ENCODE measurements at places on chromosomes 1 and 21.
A peak's percentile ranks its signal among the peaks of the same experiment; 100 is the strongest.

DNA sequence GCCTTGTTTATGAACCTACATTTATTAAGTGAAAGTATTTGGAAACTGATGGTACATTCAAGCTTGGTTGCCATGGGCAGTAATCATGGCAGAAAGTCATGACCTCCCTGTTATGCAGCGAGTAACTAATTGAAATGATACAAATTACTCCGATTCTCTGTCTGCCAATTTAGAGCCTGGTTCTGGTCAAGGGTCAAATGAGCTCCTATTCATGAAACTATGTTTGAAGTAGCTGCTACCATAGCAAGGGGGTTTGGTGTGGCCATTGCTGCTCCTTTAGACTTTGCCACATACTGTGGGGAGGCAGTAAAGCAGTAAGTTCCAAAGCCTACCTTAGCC, 187.2 kb upstream of the FOXD3 start:
- no peak for DNase-seq

DNA sequence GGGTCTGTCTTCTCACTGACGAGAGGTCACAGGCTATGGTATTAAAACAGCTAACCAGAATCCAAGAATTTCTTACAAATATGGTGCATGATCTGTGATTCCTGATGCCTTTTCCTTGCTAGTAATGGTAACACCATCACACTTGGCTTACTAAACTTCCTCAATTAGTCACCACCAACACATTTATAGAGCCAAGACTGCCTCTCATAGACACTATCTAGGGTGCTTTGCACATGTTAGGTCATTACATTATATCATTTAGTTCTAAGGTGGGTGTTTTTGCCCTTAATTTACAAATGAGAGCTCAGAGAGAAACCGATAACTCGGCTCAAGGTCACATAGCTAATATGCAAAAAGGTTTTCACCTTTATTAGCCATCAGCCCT, 8.7 kb downstream of the KIF21B start:
- no peak for DNase-seq

DNA sequence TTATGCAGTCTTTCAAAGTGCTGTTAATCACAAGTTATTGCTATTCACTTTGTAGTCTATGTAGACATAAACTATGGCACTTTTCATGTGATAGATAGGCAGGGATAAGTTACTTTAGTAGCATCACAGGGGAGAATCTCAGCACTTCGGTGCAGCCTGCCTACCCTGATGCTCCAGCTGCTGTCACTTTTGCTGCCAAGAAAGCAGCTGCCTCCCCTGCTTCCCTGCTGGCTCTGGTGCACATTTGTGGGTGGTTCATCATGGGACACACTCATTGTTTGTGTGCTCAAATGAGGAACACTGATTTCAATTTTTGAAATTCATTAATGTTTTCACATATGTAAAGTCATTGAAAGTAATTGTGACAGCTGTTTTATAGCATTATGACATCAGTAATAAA, 272.6 kb downstream of the S1PR1 start:
- no peak for DNase-seq

DNA sequence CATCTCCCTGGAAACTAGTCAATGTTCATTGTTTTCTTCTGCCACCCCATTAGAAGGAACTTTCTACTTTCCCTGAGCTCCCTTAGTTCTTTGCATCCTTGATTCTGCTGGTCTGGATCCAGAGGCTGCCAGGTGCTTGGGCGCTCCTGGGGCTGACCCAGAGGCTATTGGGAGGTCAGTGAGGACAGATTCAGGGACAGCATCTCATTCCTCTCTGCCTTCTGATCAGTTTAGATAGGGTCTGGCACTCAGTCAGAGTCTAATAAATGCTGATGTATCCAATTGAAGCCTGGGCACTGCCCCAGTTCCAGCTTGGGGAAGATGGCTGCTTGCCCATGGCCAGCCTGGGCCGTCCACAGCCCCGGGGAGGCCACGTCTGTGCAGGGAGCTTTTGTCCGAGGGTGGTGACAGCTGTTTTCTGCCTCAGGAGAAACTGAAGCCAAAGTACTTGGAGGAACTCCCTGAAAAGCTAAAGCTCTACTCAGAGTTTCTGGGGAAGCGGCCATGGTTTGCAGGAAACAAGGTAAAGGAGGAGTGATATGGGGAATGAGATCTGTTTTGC, 2.3 kb downstream of the GSTM1 start:
- no peak for DNase-seq

DNA sequence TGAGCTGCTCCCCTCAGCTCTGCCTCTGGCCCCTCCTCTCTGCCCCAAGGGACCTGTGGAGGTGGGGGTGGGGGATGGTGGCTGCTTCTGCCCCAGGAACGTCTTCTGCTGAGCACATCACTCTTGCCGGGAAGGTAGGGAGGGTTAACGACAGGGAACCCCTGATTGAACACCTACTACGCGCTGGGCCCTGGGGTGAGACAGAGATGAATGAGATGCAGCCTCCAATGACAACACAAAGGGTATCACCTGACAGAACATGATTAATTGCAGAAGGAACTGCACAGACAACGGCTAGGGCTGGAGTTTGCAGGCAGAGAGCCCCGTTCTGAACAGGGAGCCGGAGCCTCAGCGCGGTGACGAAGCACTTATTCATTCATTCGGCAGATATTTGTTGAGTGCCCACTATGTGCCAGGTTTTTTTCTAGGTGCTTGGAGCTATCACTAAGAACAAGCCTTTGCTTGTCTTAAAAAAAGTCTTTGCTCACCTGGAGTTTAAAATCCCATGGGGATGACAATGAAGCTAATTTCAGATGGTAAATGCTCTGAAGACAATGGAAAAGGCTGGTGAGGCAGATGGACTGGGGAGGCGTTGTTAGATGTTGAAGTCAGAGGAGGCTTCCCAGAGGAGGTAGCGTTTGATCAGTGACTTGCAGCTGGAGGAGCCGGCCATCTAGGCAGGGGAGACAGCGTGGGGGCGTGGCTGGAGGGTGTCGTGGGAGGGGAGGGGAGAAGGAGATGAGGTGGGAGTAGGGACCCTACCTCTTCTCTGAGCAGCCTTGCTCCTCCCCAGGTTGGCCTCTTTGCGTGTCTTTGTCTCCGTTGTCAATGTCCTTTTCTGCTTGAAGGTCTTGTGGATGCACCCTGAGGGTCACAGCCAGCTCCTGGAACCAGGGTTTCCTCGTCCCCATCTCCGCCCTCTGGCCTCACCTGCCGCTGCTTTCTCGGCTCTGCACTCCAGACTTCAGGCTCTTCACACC, 103.1 kb upstream of the CSF3R start:
- DNase-seq: no peak

DNA sequence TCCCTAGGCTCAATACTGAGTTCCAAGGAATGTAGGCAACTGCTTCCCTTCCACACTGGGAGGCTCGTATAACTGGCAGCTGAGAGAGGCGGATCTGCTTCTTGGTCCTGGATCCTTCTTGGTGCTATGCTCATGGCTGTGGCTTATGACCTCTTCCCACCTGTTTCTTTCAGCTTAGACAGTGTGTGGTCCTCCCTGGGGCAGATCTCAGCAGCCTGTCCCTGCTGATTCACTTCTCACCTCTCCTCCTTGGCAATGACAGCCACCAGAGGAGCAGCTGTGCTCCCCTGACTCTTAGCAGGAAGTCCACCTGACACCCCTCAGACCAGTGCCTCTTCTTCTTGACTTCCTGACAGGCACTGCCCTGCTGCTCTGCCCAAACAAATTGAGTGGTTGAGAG, 75.1 kb upstream of the PTGFRN start:
- no peak for DNase-seq

DNA sequence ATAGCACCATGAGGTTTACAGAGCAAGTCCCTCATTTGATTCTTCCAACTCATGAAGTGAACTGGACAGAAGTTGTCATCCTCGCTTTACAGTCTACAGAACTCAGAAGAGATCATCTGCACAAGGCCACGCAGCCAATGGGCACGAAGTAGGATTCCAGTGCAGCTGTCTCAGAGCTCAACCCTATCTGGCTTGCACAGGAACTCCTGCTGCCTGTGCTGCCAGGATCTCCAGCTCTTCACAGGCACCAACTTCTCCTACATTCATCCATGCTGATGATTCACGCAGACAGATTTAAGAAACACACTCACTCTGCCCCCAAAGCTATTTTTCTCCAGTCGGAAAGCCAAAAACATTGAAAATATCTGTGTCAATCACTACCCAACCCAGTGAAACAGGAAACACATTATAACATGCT, 157.0 kb downstream of the RERE start:
- no peak for DNase-seq

DNA sequence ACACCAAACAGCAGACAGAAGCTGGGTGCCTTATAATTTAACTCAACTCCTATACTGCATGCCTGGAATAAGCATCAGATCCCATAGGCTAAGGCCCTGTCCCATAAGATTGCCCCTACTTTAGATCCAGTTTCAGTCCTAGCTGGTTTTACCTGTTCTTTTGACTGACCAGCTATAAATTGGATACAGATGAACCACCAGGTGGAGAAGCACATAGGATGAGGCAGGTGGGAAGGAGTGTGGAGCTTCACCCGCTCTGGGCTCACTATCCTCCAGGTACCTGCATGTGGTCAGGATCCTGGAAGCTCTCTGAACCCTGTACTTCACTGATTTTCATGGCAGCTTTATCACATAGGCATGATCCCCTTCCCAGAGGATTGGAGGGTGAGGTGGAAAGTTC, 51.3 kb downstream of the MAST2 start:
- no peak for DNase-seq

- no peak for DNase-seq
Observed at GRCh38 chr1:84605157-84605556, 30.9 kb upstream of the CTBS start.

GRCh38 chr1:85952460-85952859, 204.1 kb downstream of the COL24A1 start:
- no peak for DNase-seq

- DNase-seq: no peak
Observed at GRCh38 chr1:212959266-212960220, 9.2 kb downstream of the VASH2 start.

DNA sequence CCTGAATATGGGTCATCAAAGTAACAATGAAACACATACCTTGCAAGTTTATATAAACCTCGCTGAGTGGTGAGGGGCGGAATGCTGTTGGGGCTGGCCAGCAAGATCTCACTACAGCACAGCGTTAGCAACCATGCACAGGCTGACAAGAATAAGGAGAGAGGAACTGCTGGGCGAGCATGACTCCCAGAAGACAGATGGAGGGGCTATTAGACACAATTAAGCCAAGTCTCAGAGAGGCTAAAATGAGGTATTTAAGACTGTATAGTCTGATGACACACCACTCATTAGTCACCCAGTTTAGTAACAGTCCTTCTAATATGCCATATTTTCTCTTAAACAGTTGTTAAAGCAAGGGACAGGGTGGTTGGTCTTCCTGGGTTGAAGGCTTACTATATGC, 340.2 kb upstream of the NR5A2 start:
- DNase-seq: no peak

DNA sequence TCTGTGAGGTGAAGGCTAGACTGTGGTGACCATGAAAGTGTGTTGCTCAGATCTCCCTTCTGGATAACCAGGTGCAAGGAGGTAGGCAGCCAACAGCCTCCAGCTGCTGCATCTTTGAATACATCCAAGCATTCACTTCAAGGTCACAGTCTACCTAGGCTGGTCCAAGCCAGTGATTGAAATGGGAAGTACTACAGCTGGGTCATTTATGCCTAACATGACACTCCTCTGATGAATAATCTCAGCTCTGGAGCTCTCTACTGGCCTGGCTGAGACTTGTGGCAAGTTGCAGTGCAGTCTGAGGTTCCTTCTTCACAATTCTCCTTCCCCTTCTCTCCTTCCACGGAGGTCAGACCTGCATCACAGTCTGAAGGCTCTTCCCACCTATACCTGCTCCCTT, 35.0 kb upstream of the ARHGAP29 start:
- DNase-seq: no peak

GRCh38 chr1:68145418-68146126, 86.8 kb downstream of the WLS start:
- DNase-seq: no peak

DNA sequence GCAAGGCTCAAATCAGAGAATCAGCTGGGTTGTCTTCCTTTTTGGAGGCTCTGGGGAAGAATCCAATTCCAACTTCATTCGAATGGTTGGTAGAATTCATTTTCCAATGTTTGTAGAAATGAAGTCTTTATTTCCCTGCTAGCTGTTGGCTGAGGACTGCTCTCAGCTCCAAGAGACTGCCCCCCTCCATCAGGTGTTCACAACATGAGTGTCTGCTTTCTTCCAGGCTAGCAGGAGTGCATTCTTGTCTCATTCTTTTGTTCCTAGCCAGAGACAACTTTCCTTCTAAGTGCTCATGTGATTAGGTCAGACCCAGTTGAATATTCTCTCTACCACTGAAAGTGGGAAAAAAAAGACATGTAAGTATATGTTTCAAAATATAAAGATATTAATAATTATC, 95.2 kb downstream of the HLX start:
- DNase-seq: no peak

GRCh38 chr1:150809651-150810050, 1.6 kb upstream of the CTSK start:
- DNase-seq: no peak

DNA sequence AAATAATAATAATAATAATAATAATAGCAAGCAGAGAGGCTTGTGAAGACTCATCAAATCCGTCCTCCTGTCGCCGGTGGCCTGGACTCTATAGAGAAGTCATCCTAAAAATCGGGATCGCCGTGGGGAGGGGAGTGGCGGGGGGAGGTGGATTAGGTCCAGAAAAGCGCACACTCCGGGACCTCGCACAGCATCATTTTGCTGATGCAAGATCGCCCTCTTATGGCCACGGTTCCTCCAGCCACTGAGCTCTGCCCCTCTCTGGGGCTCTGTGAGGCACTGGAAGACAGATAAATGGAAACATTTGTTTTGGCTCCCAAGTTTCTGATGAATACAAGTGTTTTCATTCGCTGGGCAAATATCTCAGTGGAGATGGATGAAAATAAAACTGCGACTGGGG, 612.0 kb downstream of the MATN1 start:
- DNase-seq: peak; percentile 3

- no peak for DNase-seq
Observed at GRCh38 chr1:105785021-105785420, 1271.5 kb upstream of the PRMT6 start.

DNA sequence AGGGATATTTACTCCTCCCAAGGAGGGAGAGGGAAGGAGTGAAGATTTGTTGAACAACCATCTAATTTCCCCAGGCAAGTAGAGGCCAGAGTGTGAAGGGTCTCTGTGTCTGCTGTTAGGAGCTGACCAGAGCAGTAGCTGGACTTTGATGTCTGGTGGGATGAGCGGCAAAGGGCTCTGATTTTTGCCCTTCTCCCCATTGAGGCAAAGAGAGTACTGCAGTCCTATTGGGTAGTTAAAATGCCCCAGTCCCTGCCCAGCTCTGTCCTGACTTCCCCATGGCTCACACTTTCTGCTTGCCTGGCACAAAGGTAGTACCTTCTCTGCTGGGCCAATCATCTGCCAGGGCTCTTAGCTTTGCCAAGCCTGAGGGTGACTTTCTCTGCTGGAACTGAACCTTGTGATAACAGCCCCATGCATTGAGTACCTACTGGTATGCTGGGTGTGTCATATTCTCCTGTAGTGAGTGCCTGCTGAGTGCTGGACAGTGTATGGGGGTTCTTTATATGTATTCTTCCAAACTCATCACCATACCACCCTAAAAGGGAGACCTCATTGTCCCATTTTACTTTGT, 64.0 kb upstream of the SELENON start:
- no peak for DNase-seq

GRCh38 chr1:74340656-74341055, 105.5 kb downstream of the TNNI3K start:
- DNase-seq: no peak

- DNase-seq: peak; percentile 39
Observed at GRCh38 chr1:54380290-54380882, 25.8 kb downstream of the SSBP3 start.
